Right ventricle myocardium superior (tissue), 1 donor: ENCODE measurements at places on chromosomes 7 and 10. TPM values are rescaled to one million over a fixed set of nuclear protein-coding genes. Genes with fewer than 3 reads are reported as not detected.

SPDYE16 gene
- not detected for total RNA-seq

MKX gene
- not detected for total RNA-seq

COBL gene
- total RNA-seq = 76.5 TPM

GPR146 gene
- total RNA-seq = 26.3 TPM

TRIM50 gene
- total RNA-seq = 0.51 TPM

NACAD gene
- 4.7 TPM for total RNA-seq

ARHGAP22 gene
- 5.2 TPM for total RNA-seq

CDNF gene
- 2.3 TPM for total RNA-seq

AQP1 gene
- 236 TPM for total RNA-seq

FAM25G gene
- total RNA-seq = not detected

LIPJ gene
- total RNA-seq = not detected

ZNF425 gene
- total RNA-seq = 0.38 TPM

KDM7A gene
- total RNA-seq = 11.9 TPM

CACNA2D1 gene
- total RNA-seq = 38.5 TPM

MBL2 gene
- not detected for total RNA-seq

PLOD3 gene
- 39.0 TPM for total RNA-seq

IGFBP3 gene
- 52.3 TPM for total RNA-seq

PLXDC2 gene
- total RNA-seq = 12.2 TPM

NUDT1 gene
- 10.6 TPM for total RNA-seq

STAM gene
- 18.0 TPM for total RNA-seq

SKIDA1 gene
- 3.3 TPM for total RNA-seq

KLF14 gene
- not detected for total RNA-seq

CADPS2 gene
- total RNA-seq = 20.3 TPM

IGF2BP3 gene
- not detected for total RNA-seq

CASP7 gene
- 12.9 TPM for total RNA-seq

PPP1R17 gene
- total RNA-seq = not detected

GJC3 gene
- 0.19 TPM for total RNA-seq

FKBP6 gene
- not detected for total RNA-seq

NPY4R2 gene
- total RNA-seq = not detected

LLCFC1 gene
- not detected for total RNA-seq

VIPR2 gene
- 15.2 TPM for total RNA-seq

CCDC172 gene
- total RNA-seq = not detected

CALY gene
- total RNA-seq = not detected

WEE2 gene
- not detected for total RNA-seq

HDAC9 gene
- 22.8 TPM for total RNA-seq

SLC35G1 gene
- total RNA-seq = 1.7 TPM

ZNF365 gene
- not detected for total RNA-seq

CDK14 gene
- 24.2 TPM for total RNA-seq

BTBD16 gene
- not detected for total RNA-seq

C10orf105 gene
- total RNA-seq = 0.05 TPM

GATA3 gene
- total RNA-seq = 0.83 TPM

PKD2L1 gene
- total RNA-seq = not detected

SLC16A9 gene
- 0.48 TPM for total RNA-seq

JAZF1 gene
- total RNA-seq = 22.1 TPM

PPIA gene
- total RNA-seq = 471 TPM

GPER1 gene
- total RNA-seq = 2.5 TPM

C10orf143 gene
- 2.2 TPM for total RNA-seq

NIPSNAP2 gene
- total RNA-seq = 334 TPM

CFAP70 gene
- total RNA-seq = 1.5 TPM

NME8 gene
- not detected for total RNA-seq
